T-helper 17 cell (primary cell): ENCODE measurements at places on chromosomes 13 and 19. TPM values are rescaled to one million over a fixed set of nuclear protein-coding genes. Genes with fewer than 3 reads are reported as not detected.
A peak's percentile ranks its signal among the peaks of the same experiment; 100 is the strongest.

- DNase-seq, result no peak
Observed at GRCh38 chr19:2722541-2723344, 1.6 kb upstream of the DIRAS1 start.

DNA sequence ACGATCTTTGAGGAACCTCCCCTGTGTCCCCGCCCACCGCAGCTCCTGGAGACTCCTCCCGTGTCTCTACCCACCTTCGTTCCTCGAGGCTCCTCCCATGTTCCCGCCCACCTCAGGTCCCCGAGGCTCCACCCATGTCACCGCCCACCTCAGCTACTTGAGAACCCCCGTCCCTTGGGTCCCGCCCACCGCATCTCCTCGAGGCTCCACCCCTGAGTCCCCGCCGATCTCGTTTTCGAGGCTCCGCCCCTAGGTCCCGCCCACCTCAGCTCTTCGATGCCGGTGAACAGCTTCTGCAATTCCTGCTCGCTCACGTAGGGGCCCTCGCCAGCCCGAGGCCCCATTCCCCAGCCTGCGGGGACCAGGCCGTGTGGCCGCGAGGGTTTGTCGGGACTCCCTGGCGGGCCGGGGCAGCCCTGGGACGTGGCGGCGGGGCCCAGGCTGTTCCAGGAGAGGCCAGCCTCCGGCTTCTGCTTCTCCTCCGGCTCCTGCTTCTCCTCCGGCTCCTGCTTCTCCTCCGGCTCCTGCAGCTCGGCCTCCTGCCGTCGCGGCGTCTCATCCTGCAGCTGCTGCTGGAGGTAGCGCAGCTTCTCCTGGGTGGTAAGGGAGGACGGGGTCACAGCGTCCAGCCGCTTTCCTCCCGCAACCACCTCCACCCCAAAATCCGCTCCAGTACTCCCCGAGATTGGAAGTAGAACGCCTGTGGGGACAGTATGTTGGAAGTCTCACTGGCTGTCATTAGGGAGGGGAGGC, 16.7 kb downstream of the TSKS start:
- peak; percentile 43 for DNase-seq

- DNase-seq, result no peak
Observed at GRCh38 chr19:4229179-4229931, at the start of gene EBI3. Gene EBI3 (plus strand): TSS chr19:4229523. CDS start chr19:4229551, 28 bp downstream.

- DNase-seq, result no peak
Observed at GRCh38 chr19:45117671-45118070, 24.7 kb downstream of the PPP1R37 start.

- no peak for DNase-seq
Observed at GRCh38 chr13:97710797-97711196, 242.7 kb upstream of the IPO5 start.

- DNase-seq, result no peak
Observed at GRCh38 chr13:111577956-111578605, 257.6 kb downstream of the TEX29 start.

DNA sequence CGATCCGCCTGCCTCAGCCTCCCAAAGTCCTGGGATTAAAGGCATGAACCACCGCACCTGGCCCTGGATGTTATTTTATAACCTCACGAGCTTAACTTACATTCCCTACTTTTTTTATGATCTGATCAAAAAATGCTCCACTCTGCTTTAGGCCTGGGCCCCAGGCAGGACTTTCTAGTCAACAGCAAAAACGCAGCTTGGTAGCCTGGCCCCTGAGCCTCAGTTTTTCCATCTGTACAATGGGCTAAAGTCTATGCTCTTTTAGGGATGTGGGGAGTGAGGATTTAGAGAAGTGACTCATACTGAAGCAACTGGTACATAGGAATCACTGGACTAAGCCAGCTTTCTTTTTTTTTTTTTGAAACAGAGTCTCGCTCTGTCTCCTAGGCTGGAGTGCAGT, 11.9 kb upstream of the PIK3R2 start:
- DNase-seq, result no peak

GRCh38 chr13:31462766-31463165, 263.0 kb downstream of the B3GLCT start:
- DNase-seq, result no peak

DNA sequence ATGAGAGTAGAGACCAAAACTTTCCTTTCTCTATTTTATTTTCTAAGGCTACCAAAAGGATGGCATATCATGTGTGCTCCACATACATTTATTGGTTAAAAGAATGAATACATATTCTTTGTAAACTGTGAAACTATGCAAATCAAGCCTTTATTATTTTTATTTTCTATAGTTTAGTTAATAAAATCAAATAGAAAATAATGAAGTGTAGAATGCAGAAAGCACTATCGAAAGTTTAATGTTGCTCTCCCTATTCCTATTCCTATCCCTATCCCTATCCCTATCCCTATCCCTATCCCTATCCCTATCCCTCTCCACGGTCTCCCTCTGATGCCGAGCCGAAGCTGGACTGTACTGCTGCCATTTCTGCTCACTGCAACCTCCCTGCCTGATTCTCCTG, 60.3 kb downstream of the ZNF100 start:
- no peak for DNase-seq

The TEAD2 gene
- total RNA-seq, result not detected
